ENCODE measurements at places on chromosomes 12 and 14.

GRCh38 chr12:28108599-28108998, 81.7 kb upstream of the CCDC91 start:
- DNase-seq = no peak

DNA sequence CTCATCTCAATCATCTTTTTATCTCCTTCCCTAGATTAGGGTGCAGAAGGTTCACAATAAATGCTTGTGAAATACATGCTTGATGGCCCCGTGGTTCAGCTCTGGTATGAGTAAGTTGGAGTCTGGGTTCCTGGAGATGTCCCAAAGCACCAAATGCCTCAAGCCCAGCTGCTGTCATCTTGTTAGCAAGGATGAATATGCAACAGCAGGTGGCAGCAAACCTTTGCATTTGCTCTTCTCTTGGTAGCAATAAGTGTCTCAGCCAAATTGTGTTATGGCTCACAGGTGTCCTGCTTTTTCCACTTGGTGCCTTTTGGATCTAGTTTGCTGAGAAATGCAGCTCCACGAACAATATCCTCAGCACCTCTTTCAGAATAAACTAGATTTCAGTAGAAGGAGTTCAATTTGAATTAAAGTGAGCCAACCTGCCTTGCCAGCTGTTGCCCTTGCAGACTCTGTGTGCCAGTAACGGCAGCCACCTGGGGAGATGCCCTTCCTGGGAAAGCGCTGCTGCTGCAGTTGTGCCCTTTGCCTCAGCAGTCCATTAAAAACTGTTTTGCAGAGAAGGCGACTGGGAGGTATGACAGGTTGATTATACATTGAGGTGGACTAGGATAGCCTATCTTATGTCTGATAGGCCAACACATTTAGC, 417.3 kb downstream of the SNAPC1 start:
- DNase-seq = no peak

GRCh38 chr12:124667506-124668326, 100.3 kb upstream of the NCOR2 start:
- no peak for DNase-seq

DNA sequence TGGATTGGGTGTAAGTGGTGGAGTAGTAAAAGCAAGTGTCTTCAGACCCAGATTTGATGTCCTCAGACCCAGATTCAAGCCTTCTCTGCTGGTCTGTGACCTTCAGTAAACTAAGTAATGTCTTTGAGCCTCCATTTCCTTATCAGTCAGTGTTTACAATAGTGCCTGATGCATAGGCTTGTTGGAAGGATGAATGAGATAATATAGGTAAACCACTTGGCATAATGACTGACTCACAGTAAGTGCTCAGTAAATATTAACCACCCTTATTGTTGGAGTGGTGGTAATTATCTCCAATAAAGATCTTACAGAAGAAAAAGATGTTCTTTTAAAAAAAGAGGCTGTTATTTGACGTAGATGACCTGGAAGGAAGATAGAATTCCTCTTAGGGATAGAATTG, 86.2 kb downstream of the IGF1 start:
- DNase-seq = no peak

GRCh38 chr12:6925540-6926279, 2.0 kb upstream of the ATN1 start:
- DNase-seq = no peak

- DNase-seq = no peak
Measured at GRCh38 chr14:27958757-27959156, 807.8 kb upstream of the FOXG1 start.

- no peak for DNase-seq
Measured at GRCh38 chr12:25119020-25119419, 75.9 kb downstream of the DNAI7 start.

- DNase-seq = no peak
Measured at GRCh38 chr12:823028-823698, 70.8 kb downstream of the WNK1 start.

GRCh38 chr12:44875954-44876543, at the start of gene NELL2:
Gene NELL2, minus strand, starts transcription at chr12:44876315. Its CDS starts 446 bp downstream, at chr12:44875869.
- DNase-seq = no peak

DNA sequence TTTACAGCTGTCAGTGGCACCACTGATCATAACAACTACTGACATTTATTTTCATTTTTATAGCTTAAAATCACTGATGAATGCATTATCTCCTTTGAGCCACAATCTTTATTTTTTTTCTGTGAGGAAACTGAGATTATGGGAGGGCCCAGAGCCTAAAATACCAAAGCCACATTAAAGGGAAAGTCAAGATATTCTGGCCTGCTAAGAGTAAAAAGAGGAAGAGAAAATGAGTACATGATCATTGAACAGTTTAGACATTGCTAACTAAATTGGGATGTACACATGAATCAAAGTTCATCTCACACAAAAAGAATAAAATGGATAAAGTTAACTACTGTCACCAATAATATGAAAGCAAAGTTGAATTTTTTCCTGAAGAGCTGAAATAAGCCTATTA, 170.5 kb upstream of the GARIN2 start:
- DNase-seq = no peak

- DNase-seq = no peak
Measured at GRCh38 chr14:65564370-65564769, 151.8 kb downstream of the FUT8 start.

DNA sequence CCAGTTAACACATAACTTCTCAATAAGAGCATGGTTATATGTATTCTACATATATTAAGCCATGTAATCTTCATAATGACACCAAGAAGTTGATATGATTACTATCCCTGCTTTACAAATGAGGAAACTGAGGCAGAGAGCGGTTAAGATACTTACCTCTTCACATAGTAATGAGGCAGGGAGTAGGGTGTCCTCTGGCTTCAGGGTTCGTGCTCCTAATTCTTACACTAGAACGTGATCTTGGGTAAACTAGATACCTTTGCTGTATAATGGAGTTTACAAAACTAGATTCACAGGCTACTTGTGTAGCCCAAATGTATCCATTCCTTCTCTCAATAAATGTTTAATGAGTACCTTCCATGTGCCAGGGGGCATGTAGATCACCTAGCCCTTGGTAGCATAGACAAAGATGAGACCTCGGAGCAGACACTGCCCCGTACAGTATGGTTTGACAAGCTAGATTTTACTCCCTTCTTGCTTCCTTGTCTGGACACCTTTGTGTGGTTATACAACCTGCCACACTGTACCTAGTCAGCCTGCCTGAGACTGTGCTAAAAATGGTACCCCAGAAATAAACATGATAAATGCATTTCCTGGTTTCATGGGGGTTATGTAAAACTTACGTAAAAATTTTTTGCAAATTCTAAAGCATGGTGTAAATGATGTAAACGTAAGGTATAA, 991.8 kb downstream of the VRK1 start:
- DNase-seq = no peak

DNA sequence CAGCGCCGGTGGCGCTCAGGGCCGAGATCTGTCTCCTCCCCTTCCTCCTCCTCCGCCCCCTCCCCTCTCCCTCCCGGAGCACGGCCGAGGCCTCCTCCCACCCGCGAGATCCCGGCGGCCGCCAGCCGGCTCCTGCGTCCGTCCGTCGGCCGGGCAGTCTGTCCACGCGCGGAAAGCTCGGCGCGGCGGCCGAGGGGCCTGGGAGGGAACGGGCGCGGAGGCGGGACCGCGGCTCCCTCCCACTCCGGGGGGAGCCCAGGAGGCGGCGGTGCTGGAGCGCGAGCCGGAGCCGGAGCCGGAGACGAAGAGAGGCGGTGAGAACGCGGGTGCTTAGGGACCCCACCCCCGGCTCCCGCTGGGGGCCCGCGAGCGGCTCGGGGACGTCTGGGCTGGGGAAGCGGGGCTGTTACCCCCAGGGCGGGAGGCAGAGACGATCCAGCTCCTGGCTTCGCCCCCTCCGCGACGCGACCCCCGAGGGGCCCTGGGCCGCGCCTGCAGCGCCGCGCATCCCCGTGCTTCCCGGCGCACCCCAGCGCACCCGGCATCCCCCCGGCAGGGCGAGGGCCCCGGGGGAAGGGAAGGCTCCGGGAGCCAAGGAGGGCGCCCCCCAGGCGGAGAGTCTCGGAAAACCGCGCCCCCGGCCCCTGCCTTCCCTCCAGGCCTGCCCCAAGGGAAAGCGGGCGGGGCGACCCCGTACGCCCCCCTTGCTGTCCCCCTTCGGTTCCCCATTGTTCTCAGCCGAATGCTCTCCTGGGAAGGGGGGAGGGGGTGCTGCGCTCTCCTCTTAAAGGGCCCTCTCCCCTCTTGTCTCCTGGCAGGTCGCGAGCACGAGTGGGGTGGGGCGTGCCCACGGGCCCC, at the start of gene DTX1:
DTX1 (plus strand) TSS at position 100 of the 858 bp plus-strand sequence. CDS start 1,463 bp downstream, outside the sequence.
- no peak for DNase-seq

DNA sequence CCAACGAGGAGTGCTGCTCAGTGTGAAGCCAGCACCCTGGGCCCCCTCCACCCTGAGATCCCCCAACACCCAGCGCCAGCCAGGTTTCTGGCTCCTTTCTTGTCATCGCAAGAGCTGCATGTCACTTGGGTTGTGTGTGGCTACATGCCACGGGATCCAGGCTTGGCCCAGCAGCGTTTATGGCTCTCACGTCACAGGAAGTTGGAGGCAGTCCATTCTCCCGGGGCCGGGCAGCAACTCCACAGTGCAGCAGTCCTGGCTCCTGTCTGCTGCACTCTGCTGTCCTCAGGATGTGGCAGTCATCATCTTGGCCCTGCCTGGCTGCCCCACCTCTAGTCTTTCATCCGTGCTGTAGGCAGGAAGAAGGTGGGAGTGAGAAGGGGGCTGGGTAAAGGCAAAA, 78.3 kb downstream of the AACS start:
- no peak for DNase-seq

GRCh38 chr14:61836184-61836583, 74.0 kb downstream of the SNAPC1 start:
- no peak for DNase-seq

GRCh38 chr12:131507094-131507493, 203.8 kb upstream of the SFSWAP start:
- DNase-seq = no peak

DNA sequence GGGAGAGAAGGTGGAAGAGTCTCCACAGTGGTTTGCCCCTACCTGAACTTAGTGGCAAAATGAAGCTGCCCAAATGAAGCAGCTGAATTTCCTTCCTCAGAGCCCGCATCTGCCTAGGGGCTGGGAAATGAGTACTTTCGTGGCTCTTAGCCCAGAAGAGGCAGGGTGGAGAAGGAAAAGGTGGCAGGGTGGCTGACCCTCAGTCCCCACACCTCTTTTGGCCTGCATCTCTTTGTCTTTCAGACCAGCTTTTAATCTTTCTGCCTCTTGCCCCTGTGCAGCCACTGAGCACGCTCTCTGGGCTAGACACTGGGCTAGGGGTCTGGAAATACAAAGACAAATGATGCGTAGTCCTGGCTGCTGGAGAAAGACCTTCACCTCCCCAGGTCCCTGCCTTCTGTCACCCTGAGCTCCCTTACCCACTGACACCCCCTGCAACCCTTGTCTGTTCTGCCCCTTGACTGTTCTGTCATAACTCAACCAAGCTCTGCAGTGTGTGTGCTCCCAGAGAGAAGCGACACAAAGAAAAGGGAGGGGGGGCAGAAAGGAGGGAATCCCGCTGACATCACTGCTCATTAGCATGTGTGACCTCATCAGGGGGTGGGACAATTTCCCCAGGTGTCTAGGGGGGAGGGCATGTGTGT, 371 bp upstream of the REM2 start:
- DNase-seq = no peak

- no peak for DNase-seq
Measured at GRCh38 chr14:101577221-101577909, 16.1 kb downstream of the DIO3 start.

- DNase-seq = no peak
Measured at GRCh38 chr12:91556909-91557308, 374.3 kb upstream of the DCN start.

- DNase-seq = no peak
Measured at GRCh38 chr12:44673811-44674210, 202.3 kb downstream of the NELL2 start.

DNA sequence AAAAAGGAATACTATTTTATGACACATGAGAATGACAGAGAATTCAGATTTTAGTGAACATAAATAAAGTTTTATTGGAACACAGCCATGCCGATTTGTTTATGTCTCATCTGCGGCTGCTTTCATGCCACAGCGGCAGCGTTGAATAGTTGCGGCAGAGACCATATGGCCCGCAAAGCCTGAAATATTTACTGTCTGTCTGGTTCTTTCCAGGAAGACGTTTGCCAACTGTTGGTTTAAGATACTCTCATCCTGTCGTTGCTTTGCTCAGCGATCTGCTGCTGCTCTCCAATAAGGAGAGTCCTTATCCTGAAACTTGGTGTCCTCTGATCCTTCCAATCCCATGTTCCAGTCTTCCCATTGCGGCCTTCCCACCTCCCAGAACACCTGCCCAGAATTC, 89.9 kb downstream of the SLC24A4 start:
- no peak for DNase-seq

DNA sequence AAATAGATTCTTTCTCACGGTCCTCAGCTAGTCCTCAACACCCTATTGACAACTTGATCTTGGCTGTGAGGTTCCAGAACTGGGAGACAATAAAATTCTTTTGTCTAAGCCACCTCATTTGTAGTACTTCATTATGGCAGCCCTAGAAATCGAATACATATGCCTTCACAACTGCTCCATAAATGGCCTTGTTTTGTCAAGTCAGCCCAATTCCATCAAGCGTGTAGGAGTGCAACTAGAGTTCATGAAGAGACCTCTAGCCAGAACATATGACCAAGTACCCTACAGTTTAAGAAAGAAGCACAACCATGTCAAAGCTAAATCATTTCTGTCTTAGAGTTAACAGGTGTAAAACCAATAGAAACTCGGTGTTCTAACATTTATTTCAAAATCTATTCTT, 45.0 kb upstream of the PLEKHA5 start:
- DNase-seq = no peak

- DNase-seq = no peak
Measured at GRCh38 chr14:78242086-78242485, 71.9 kb downstream of the NRXN3 start.

DNA sequence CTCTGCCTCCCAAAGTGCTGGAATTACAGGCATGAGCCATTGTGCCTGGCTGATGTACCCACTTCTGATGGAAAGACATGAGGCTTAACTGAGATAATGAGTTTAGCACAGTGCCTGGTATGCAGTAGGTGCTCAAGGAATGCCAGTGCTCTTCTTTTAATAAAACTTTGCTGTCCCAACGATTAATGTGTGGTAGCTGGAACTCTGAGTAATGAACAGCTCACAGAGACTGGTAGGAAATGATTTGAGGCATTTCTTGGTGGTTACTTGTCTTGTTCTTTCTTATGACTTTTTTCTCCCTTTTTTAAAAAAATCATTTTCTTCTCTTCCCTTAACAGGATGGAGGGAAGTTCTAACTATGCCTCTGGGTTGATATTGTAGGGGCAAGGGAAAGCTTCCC, 235.7 kb upstream of the PWP1 start:
- no peak for DNase-seq

GRCh38 chr12:115934046-115934445, 343.4 kb downstream of the MED13L start:
- no peak for DNase-seq

GRCh38 chr12:50928392-50928791, 24.0 kb upstream of the HIGD1C start:
- DNase-seq = no peak

- DNase-seq = no peak
Measured at GRCh38 chr12:104319918-104320626, 16.5 kb downstream of the EID3 start.

Data from omental fat pad (tissue), 4 donors.